ENCODE measurements at places on chromosomes 11 and 22.

- no peak for DNase-seq
Observed at GRCh38 chr11:34134765-34135164, 29.3 kb downstream of the NAT10 start.

- DNase-seq: no peak
Observed at GRCh38 chr11:34650528-34650927, 29.6 kb downstream of the EHF start.

GRCh38 chr11:83115551-83115950 lies 41.4 kb upstream of the PCF11 start:
- DNase-seq: no peak

DNA sequence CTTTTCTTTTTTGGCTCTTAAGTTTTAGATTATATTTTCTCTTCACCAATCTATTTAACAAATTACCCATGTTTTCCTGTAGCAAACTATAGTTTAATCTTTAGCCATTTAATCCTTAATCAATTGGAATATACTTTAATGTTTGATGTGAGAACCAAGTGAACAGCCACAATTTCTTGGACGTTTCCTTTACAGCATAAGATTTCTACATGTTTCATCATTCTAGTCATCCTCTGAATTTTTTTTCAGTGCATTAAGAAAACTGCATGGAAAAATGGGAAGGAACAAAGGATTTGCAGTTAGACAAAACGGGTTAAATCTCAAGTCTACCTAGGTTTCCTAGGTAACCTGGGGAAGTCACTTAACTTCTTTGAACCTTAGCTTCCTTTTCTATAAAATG lies 507.1 kb upstream of the CCDC90B start:
- DNase-seq: no peak

GRCh38 chr11:11370255-11370961 lies 17.4 kb upstream of the CSNK2A3 start:
- DNase-seq: no peak

GRCh38 chr11:113591117-113591516 lies 115.0 kb downstream of the TMPRSS5 start:
- DNase-seq: no peak

GRCh38 chr22:31681349-31682345 lies 19.6 kb upstream of the PISD start:
- DNase-seq: no peak

- no peak for DNase-seq
Observed at GRCh38 chr11:35047179-35047578, 91.8 kb upstream of the CD44 start.

GRCh38 chr22:44944883-44945601 lies 64.8 kb downstream of the PHF21B start:
- no peak for DNase-seq

DNA sequence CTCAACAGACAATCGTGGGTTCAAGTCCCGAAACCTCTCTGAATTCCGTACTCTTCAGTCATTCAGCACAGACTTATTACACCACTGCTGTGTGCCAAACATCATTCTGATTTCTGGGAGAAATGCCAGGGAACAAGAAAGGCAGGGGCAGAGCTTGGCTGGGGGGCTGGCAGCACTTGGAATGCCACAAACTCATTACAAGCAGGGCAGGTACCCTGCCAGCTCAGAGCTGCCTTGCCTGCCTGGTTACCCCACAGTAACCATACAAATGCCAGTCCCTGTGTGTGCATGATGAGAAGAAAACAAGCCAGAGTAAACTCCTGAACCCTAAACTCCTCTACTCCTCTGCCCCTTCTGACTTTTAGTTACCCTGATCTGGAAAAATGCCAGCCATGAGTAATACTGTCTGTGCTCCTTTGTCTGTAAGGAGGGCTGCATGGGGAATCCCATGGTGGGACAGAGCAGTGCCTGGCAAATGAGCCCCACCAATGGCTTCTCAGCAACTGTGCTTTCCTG lies 6.9 kb upstream of the RAD9A start:
- DNase-seq: peak; percentile 54

GRCh38 chr22:39497429-39497828 lies 4.7 kb upstream of the MIEF1 start:
- DNase-seq: no peak
